ENCODE measurements at places on chromosomes 5 and 9.
A peak's percentile ranks its signal among the peaks of the same experiment; 100 is the strongest.

- no peak for DNase-seq
These were observed 199.9 kb downstream of the EBF1 start for GRCh38 chr5:158899792-158900191.

GRCh38 chr5:4717446-4717845 lies 422.7 kb upstream of the ADAMTS16 start:
- no peak for DNase-seq

GRCh38 chr9:136544548-136544963 lies 1.3 kb downstream of the NOTCH1 start:
- no peak for DNase-seq

- no peak for DNase-seq
These were observed 15.9 kb upstream of the CDC20B start for GRCh38 chr5:55188656-55189540.

GRCh38 chr9:72205513-72205912 lies 56.3 kb downstream of the GDA start:
- DNase-seq = no peak

DNA sequence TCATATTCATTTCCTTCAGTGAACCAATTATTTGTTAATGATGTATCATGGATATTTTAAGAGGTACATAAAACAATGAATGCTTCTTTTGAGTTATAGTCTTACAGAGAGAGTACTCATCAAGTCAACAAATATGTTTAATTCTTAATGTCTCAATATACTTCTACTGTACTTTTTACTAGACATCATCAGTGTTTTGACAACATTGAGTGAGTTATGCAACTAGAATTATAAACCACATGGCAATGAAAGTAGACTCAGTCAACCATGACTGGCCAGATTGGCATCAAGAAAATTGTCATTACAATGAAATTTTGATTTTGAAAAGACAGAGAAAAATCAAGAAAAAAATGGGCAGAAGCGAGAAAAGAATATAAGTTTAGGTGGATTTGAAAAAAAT lies 1248.1 kb upstream of the CDH18 start:
- DNase-seq = no peak

- DNase-seq = no peak
These were observed 36.2 kb downstream of the INSYN2B start for GRCh38 chr5:169944115-169944514.

DNA sequence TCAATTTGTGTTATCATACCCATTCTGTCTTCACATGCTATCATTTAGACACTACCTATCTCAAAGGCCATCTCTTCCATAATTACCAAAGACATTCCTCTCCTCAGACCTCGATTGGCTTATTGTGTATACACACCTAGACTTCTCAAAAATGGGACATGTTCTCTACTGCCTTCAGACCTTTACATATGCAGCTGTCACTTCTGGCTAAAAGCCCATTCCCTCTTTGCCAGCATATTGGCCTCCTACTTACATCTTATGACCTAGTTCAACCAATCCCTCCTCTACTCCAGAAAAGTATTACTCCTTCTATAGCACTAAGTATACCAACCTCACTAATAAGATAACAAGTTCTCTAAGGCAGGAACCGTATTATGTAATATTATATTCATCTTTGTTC lies 84.4 kb downstream of the RAPGEF6 start:
- no peak for DNase-seq

- peak; percentile 76 for DNase-seq
These were observed 2.0 kb upstream of the LMX1B start for GRCh38 chr9:126611592-126612325.

GRCh38 chr5:157568222-157568621 lies 7.4 kb downstream of the ADAM19 start:
- DNase-seq = no peak

DNA sequence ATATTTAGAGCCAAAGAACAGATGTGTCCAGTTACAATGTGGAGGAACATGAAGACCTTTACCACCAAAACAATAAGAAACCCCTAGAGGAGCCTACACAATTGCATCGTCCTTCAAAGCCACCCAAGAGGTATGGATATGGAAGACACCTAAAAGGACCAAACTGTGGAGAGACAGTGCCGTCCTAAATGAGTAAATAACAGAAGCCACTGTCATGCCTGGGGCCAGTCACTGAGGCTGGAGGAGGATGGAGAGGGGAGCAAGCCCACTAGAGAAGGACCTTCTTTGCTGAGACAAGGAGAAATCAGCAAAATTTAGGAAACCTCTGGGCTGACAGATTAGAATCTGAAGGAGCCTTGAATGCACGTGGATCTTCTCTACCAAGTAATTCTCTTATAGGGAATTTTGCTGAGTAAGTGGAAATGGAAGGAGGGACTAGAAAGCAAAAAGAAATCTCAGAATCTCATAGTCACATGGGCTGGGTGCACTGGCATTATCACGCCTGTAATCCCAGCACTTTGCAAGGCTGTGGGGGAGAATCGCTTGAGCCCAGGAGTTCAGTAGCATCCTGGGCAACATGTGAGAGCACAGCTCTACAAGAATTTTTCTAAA lies 27.6 kb downstream of the PLEKHG4B start:
- no peak for DNase-seq

DNA sequence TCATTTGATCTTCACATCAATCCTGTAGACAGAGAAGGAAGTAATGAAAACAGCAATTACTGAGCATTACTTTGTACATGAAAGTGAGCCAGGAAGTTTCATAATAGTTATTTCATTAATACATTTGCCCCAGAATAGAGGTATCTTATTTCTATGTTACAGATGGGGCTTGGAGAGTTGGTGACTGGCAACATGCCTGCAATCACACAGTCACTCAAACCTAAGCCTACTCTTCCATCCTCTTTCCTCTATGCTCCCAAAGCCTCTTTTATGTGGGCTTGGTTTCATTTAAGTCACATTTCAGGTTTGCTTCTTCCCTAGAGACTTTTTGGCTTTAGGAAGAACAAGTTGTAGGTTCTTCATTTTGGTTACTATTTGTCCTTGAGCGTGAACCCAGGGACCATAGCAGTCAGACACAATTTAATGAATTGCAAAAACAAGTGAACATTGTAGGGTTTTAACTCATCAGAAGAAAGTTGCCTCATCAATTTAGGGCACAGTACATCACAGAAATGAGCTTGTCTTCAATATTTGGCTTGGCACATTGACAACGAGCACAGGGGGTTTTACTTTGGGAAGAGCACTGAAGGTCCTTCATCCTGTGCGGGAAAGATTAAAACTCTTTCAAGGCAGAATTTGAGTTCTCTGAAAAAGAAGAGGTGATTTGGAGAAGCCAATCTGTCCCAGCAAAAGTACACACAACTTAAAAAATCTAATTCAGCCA lies 381.1 kb downstream of the TMEM38B start:
- DNase-seq = no peak

DNA sequence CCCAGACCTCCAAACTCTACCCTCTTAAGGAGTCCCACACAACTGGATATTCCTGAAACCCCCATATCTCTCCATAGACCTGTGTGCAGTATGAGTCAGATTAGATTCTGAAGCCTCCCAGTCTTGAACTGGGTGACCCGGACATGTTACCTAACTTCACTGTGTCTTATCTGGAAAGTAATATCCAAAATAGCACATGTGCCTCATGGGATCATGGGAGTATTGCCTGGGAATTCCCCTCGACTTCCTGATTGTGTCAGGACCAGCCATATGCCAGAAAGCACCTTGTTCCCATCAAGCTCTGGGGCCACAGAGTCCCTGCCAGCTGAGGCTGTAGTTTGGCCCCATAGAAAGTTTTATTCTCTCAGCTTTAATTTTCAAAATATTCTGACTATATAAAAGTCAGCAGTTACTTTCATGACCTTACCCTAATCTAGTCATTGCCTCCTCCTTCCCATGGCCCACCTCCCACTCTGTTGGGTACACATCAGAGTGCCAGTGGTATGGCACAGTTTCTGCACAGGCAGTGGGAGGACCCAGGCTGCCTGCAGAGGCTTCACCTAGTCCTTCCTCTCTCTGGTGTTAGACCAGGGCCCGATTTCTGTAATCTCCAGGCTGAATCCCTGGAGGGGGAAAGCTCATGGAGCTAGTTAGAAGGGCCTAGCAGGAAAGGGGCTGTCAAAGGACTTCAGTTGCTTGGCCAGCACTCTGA lies 19.5 kb upstream of the B4GALT1 start:
- DNase-seq = no peak

- no peak for DNase-seq
These were observed 24.6 kb downstream of the CDHR2 start for GRCh38 chr5:176573564-176574296.

DNA sequence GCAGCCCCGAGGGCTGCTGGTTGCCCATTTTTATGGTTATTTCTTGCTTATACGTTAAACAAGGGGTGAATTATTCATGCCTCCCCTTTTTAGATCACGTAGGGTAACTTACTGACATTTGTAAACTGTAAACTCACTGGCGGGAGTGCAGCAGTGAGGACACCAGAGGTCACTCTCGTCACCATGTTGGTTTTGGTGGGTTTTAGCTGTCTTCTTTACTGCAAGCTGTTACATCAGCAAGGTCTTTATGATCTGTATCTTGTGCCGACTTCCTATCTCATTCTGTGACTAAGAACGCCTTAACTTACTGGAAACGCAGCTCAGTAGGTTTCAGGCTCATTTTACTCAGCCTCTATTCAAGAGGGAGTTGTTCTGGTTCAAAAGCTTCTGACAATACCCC lies 155.0 kb upstream of the PRDM9 start:
- no peak for DNase-seq

DNA sequence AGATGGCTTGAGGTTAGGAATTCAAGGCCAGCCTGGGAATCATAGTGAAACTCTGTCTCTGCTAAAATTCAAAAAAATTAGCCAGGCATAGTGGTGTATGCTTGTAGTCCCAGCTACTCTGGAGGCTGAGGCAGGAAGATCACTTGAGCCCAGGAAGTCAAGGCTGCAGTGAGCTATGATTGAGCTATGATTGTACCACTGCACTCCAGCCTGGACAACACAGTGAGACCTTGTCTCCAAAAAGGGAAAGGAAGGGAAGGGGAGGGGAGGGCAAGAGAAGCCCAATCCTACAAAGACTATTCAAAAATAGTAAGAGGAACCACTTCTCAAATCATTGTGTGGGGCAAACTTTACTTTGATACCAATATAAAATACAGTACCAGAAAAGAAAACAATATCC lies 11.2 kb downstream of the SEMA4D start:
- DNase-seq = no peak

GRCh38 chr9:131874447-131874846 lies 134.6 kb upstream of the RAPGEF1 start:
- no peak for DNase-seq

GRCh38 chr9:130143279-130143893 lies 28.8 kb upstream of the NCS1 start:
- no peak for DNase-seq

DNA sequence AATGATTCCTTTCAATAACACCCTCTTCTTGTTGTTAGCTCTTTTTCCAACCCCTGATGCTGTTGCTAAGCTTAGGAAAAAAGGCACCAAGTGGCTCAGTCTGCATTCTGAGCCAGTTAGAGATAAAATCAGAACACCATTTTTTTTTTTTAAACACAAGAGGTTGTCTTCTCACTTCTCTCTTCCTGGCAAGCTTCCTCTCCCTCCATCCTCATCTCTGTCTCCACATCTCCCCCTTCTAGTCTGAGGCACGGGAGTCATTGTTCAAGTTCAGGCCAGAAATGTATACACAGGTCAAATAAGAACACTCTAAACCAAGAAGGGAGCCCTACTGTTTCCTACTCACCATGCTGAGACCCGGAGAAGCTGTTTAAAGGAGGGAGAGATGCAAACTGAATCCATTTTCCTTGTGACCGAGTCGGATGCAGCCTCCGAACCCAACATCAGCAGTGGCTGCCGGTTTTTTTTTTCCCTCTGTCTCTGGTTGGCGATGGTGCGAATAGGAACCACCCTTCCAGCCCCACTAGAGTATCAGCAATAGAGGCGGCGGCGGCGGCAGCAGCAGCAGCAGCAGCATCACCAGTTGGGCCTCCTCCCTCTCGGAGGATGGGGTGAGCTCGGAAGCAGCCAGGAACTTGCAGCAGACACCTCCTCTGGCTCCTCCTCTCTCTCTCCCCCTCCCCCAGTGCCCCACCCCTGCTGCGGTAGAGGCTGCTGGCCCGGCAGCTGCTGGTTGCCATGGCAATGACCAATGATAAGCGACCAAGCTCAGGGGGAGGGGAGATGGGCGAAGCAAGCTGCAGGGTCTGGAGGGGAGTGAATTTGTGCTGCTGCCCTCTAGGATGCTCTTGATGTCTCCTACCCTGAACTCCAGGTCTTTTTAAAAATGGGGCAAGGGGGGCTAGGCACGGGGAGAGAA lies at the start of gene JAKMIP2:
JAKMIP2 (minus strand) TSS at position 619 of the 919 bp plus-strand sequence. CDS start 110,922 bp downstream, outside the sequence.
- DNase-seq = no peak

GRCh38 chr5:18466731-18467130 lies 832.5 kb downstream of the TAF11L14 start:
- no peak for DNase-seq

GRCh38 chr5:5880077-5880763 lies 457.7 kb downstream of the ICE1 start:
- no peak for DNase-seq

GRCh38 chr9:23375511-23375910 lies 450.5 kb downstream of the ELAVL2 start:
- DNase-seq = no peak

DNA sequence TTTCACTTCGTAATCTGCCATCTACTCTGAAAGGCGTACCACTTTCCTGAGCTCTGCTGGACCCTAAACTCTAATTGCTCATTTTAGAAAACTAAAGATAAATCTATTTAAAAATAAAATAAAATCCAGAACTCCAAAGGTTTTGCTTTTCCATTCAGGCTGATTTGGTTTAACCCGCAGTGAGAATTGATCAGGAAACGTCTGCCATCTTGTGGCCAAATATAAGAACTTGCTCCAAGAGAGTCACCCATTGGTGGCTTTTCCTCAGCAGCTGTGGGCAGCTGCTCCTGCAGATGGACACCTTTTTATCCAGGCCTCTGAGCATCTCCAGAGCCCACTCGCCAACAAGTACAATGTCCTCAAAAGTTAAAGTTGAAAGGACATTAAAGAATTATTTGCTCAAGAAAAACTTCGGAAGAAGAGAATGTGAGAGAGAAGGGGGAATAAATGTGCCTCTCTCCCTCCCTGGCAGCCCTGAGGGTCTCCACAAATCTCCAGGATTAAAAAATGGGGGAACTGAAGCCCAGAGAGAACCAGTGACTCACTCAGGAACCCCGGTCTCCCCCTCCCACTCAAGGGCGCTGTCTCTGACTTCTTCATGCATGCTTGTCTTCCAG lies 4.1 kb downstream of the SAXO1 start:
- DNase-seq = no peak

DNA sequence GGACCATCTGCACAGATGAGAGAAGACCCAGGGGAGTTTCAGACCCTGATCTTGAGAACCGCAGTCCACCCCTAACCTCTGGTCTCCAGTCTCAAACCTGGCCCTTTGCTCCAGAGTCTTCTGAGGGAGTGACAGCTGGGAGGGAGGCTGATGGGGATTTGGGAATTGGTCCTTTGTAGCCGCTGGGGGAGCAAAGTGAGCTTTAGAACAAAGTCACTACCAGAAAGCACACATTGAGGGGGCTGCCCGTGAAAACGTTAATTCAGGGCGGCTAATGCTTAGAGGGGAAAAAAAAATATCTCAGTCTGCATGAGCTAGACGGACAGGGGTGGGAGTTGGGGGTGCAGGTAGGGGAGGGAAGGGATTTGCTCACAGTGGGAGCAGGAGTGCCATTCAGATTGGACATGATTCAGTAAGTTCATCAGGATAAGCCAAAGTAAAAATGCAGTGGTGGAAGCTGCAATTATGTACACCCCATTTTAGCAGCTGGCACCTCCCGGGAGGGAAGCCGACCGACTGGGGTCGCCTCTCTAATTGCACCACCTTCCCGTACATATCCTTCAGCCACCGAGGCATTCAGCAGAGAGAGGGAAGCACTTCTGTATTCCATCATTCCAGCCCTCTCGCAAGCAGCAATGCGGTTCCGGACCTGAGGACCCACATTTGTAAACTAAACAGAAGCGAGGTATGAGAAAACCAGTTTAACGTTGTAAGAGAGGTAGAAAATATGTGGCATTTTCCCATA lies 123.4 kb upstream of the RETREG1 start:
- no peak for DNase-seq
